Mesenteric fat pad (tissue), 1 donor: ENCODE measurements at places on chromosomes 5 and 9. TPM values are rescaled to one million over a fixed set of nuclear protein-coding genes. Genes with fewer than 3 reads are reported as not detected.

Gene NR3C1
- total RNA-seq: 116 TPM

Gene ZNF300
- total RNA-seq: 2.4 TPM

Gene PRDM9
- total RNA-seq: not detected

Gene LCN2
- total RNA-seq: 0.64 TPM

Gene PCDHGA3
- 2.2 TPM for total RNA-seq

Gene EQTN
- not detected for total RNA-seq

Gene SLC6A18
- not detected for total RNA-seq

Gene PITX1
- 0.13 TPM for total RNA-seq

Gene STK32A
- total RNA-seq: 0.51 TPM

Gene SLC6A19
- 0.32 TPM for total RNA-seq

Gene ADAMTS16
- total RNA-seq: 1.8 TPM
